Activated CD4-positive, alpha-beta T cell treated with anti-CD3 and anti-CD28 coated beads, Interleukin-2, amount 10 ng/mL, durations not matched to agents 7 days and 5 days (primary cell): ENCODE measurements at places on chromosomes 6 and 20. TPM values are rescaled to one million over a fixed set of nuclear protein-coding genes. Genes with fewer than 3 reads are reported as not detected.
A peak's percentile ranks its signal among the peaks of the same experiment; 100 is the strongest.

GRCh38 chr6:149217466-149217888 is 100.0 kb upstream of the TAB2 start:
- H3K4me3 ChIP-seq, result no peak overlapping the region
- H3K36me3 ChIP-seq, result peaks cover 25% of the 10 kb centered on the region
- no peak for DNase-seq
- no peak overlapping the region for H3K27ac ChIP-seq
- H3K4me1 ChIP-seq, result peaks cover 33% of the 10 kb centered on the region

- no peak overlapping the region for H3K27ac ChIP-seq
- no peaks in the 10 kb centered on the region for H3K4me1 ChIP-seq
- no peak overlapping the region for H3K4me3 ChIP-seq
Measured at GRCh38 chr20:47125758-47126591, 230.5 kb downstream of the ZMYND8 start.

- no peaks in the 10 kb centered on the region for H3K36me3 ChIP-seq
- H3K4me3 ChIP-seq, result no peak overlapping the region
- DNase-seq, result no peak
- H3K27me3 ChIP-seq, result peaks cover 1% of the 10 kb centered on the region
- peaks cover 2% of the 10 kb centered on the region for H3K4me1 ChIP-seq
Measured at GRCh38 chr20:13205848-13206434, 15.1 kb upstream of the ISM1 start.

SLC26A8 gene
- not detected for total RNA-seq

GPX6 gene
- not detected for total RNA-seq

C6orf58 gene
- not detected for total RNA-seq

NKAPL gene
- total RNA-seq, result 0.12 TPM

DNA sequence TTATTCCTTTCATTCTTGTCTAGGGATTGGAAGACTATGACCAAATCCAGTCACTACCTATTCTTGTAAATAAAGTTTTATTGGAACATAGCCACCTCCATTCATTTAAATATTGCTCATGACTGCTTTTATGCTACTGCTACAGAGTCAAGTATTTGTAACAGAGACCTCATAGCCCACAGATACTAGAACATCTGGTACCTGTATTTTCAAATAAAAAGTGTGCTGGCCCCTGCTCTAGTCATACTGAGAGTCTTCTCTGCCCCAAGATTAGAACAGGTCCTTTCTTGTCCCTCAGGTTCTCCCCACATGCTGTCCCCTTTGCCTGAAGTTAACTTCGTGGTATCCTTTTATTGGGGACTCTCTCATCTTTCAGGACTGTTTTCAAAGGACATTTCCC is 422.3 kb downstream of the CBLN4 start:
- no peak overlapping the region for H3K4me3 ChIP-seq
- H3K4me1 ChIP-seq, result no peaks in the 10 kb centered on the region
- no peaks in the 10 kb centered on the region for H3K27me3 ChIP-seq

GRCh38 chr6:50602292-50602691 is 111.0 kb upstream of the TFAP2D start:
- peak; percentile 8 for DNase-seq
- no peaks in the 10 kb centered on the region for H3K27me3 ChIP-seq
- no peak overlapping the region for H3K27ac ChIP-seq
- H3K4me1 ChIP-seq, result no peaks in the 10 kb centered on the region
- no peaks in the 10 kb centered on the region for H3K36me3 ChIP-seq

GRCh38 chr20:23524146-23524545 is 33.2 kb downstream of the CST8 start:
- no peak overlapping the region for H3K4me3 ChIP-seq
- no peak for DNase-seq
- no peaks in the 10 kb centered on the region for H3K4me1 ChIP-seq
- no peaks in the 10 kb centered on the region for H3K27me3 ChIP-seq
- H3K36me3 ChIP-seq, result no peaks in the 10 kb centered on the region

GRCh38 chr20:47543006-47543431 is 41.3 kb downstream of the NCOA3 start:
- H3K4me3 ChIP-seq, result no peak overlapping the region
- no peak for DNase-seq
- H3K36me3 ChIP-seq, result peaks cover 32% of the 10 kb centered on the region
- no peaks in the 10 kb centered on the region for H3K27me3 ChIP-seq
- peak overlapping the region; percentile 14 for H3K27ac ChIP-seq

DNA sequence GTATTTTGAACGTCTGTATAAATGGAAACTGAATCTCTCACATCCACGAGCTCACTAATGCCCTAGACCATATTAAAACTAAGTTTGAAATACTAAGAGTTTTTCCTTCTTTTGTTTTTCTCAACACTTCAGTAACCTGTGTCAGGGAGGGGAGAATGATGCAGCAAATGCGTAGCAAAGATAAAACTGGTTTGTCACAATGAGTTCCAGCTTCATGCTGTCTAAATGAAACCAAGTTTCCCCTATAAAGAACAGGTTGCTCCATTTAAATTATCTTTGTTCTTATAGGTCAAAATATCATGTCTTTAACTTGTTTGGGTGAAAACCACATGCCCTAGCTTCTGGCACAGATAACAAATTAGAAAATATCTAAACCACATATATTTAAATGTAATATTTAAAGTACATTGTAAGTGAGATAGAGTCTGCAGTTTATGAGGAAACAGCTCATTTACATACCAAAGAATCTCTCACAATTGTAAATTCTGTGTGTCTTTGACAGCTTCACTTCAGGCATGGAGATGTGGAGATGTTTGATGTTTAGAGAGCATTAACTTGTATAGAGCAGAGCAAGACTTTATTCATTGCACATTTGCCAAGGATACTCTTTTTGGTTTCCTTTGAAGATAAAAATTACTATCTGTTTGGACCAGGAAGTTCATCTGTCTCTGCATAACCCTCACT is 7.3 kb downstream of the TRDN start:
- DNase-seq, result no peak
- H3K36me3 ChIP-seq, result no peaks in the 10 kb centered on the region
- H3K27me3 ChIP-seq, result no peaks in the 10 kb centered on the region
- no peaks in the 10 kb centered on the region for H3K4me1 ChIP-seq

- H3K4me3 ChIP-seq, result no peak overlapping the region
- H3K4me1 ChIP-seq, result peaks cover 46% of the 10 kb centered on the region
- no peaks in the 10 kb centered on the region for H3K27me3 ChIP-seq
- DNase-seq, result no peak
- peak overlapping the region; percentile 85 for H3K27ac ChIP-seq
Measured at GRCh38 chr6:26361544-26361943, 3.5 kb upstream of the BTN3A2 start.

GRCh38 chr20:54223751-54224150 is 15.9 kb downstream of the PFDN4 start:
- peaks cover 3% of the 10 kb centered on the region for H3K36me3 ChIP-seq
- DNase-seq, result no peak
- H3K27me3 ChIP-seq, result no peaks in the 10 kb centered on the region
- H3K27ac ChIP-seq, result no peak overlapping the region

UBE2C gene
- 232 TPM for total RNA-seq
